GM23248 (cell line): ENCODE measurements at places on chromosomes 2 and 18. TPM values are rescaled to one million over a fixed set of nuclear protein-coding genes. Genes with fewer than 3 reads are reported as not detected.

The BCL2 gene
- total RNA-seq: 1.0 and 1.5 TPM in 2 replicates

The INHA gene
- 0.11 TPM in 1 of 2 replicates, not detected in the other for total RNA-seq

The DSG1 gene
- not detected in 2 replicates for total RNA-seq

The SLC35F5 gene
- total RNA-seq: 129 and 146 TPM in 2 replicates

The GPR39 gene
- 2.6 and 3.8 TPM in 2 replicates for total RNA-seq

The DSG2 gene
- total RNA-seq: under 0.01 TPM in 1 of 2 replicates, not detected in the other

DNA sequence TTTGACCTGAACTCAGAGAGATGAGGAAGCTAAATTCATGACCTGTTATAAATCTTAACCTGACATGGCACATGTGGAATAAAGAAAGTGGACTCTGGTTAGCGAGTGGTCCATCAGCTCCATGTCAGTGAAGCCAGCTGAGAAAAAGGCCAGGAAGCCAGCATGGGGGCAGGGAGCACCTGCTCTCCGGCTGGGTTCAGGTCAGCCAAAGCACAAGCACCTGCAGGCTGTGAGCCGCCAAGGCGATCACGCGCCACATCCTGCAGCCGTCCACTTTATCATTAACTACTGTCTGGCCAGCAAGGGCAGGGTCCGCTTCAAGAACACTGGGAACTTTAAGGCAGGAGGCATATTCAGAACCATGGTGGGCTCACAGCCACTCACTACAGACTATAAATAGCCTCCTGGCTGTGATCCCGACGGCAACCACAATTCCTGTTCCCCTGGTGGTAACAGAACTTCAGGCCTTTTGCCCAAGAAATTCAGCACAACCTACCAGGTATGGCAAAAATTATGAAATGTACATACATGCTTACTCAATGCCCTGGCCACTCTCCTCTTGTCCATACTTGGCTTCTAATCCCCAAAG is 35.5 kb downstream of the ACVR1 start:
- DNase-seq: no peak

GRCh38 chr2:25421289-25421688 is 79.6 kb upstream of the DNMT3A start:
- DNase-seq: no peak

- no peak for DNase-seq
Observed at GRCh38 chr2:216583606-216584005, 49.6 kb upstream of the IGFBP2 start.

- DNase-seq: no peak
Observed at GRCh38 chr2:196086517-196087368, 18.1 kb upstream of the DNAH7 start.

GRCh38 chr18:7568426-7568825 is 1.3 kb downstream of the PTPRM start:
- DNase-seq: peak; percentile 54

GRCh38 chr2:28616396-28616999 is 120.6 kb downstream of the PLB1 start:
- peak; percentile 13 for DNase-seq

- peak; percentile 93 for DNase-seq
Observed at GRCh38 chr18:45920367-45920766, 46.8 kb downstream of the EPG5 start.

DNA sequence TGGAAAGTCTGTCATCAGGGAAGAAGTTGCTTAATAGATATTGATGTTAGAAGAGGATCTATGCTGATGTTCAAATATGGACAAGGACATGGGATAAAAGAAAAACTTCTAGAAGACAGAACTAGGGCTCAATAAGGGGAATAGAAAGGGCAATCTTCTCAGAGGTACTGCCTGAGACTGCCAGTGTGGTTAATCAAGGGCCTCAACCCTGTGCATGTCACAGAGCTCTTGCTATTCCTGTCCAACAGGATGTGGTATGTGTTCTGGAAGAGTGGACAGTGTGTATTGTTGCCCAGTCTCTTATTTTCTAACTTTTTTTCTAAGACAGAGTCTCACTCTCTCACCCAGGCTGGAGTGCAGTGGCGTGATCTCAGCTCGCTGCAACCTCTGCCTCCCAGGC is 27.8 kb upstream of the RNF125 start:
- DNase-seq: no peak

DNA sequence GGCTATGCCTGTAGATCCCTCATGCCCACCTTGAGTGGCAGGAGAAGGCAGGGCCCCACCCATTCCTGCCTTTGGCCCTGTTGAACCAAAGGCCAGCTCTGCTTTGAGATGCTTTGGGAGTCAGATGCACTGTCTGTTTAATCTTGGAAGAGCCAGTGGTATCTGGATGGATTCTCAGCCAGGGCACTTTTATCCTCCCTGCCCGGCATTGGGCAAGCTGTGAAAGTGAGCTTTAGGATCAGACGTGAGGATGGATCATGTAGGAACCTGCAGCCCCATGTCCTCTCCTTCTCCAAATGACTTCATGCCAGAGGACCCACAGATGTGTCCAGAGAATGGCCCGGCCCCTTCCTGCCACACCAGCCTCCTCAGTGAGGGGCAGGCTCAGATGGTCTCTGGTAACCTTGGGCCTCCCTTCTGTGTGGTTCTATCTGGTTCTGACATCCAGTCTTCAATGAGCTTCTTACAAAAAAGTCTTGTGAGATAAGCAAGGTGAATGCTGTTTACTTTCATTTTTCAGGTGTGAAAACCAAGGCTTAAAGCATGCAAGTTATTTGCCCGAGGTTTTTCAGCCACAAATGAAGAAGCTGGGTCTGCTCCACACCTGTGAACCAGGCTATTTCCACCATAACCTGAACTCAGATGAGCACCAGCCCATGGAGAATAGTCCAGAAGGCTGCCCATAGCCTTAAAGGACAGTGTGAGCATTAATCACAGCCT is 123.8 kb downstream of the KCTD1 start:
- no peak for DNase-seq

DNA sequence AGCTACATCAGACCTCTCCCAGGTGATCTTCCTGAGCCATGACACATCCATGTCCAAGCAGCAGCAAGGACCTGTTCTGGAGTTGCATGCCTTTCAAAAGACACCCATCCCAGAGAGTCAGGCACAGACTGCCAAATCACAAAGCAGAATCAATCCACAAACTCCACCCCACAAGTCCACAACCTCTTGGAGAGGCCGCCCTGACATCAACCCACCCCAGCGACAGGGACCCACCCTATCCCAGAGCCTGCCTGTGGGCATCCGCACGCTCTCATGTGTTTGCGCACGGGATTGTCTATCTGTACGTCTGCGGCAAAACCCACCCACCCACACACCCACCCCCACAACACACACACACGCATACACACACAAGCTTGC is 11.9 kb downstream of the SMAD7 start:
- DNase-seq: peak; percentile 61
